Right renal pelvis (tissue), 4 donors: ENCODE measurements at places on chromosomes 2 and 18.
A peak's percentile ranks its signal among the peaks of the same experiment; 100 is the strongest.

- no peak for DNase-seq
Measured at GRCh38 chr2:154911729-154912128, 213.2 kb downstream of the KCNJ3 start.

DNA sequence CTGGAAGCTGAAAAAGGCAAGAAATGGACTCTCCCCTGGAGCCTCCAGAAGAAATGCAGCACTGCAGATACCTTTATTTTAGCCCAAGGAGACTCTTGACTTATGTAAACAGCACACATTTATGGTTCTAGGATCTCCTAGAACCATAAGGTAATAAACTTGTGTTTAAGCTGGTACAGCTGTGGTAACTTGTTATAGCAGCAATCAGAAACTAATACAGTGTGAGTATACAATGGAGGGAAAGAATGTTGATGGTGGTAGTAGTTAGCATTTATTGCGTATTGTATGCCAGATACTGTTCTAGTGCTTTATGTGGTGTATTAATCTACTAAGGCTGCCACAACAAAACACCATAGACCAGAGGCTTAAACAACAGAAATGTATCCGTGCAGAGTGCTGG is 40.6 kb downstream of the FOSL2 start:
- DNase-seq: no peak

DNA sequence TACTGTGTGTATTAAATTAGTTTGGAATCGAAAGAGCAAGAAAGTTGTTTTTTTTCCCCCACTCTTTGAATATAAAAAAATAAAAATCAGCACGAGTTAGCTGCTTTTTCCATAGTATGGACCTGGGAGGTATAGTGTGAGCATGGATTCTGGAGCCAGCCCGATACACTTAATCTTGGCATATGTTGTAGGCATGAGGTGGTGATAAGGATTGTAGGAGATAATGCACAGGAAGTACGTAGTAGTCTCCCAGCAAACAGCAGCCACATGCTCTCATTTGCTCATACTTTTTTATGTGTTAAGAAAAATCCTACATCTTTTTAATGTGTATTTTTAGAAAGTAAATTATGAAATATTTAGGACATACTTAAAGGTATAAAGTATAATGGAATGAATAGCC is 2.1 kb upstream of the DNAJC27 start:
- no peak for DNase-seq

- DNase-seq: no peak
Measured at GRCh38 chr2:185745864-185746859, 7.6 kb downstream of the FSIP2 start.

- DNase-seq: peak; percentile 63
Measured at GRCh38 chr2:152222975-152223637, 47.5 kb upstream of the STAM2 start.

- DNase-seq: no peak
Measured at GRCh38 chr2:168566974-168567665, 111.0 kb downstream of the CERS6 start.

- no peak for DNase-seq
Measured at GRCh38 chr2:9258501-9258900, 51.9 kb downstream of the ASAP2 start.

- DNase-seq: no peak
Measured at GRCh38 chr2:171316755-171317337, 116.9 kb downstream of the METTL8 start.

DNA sequence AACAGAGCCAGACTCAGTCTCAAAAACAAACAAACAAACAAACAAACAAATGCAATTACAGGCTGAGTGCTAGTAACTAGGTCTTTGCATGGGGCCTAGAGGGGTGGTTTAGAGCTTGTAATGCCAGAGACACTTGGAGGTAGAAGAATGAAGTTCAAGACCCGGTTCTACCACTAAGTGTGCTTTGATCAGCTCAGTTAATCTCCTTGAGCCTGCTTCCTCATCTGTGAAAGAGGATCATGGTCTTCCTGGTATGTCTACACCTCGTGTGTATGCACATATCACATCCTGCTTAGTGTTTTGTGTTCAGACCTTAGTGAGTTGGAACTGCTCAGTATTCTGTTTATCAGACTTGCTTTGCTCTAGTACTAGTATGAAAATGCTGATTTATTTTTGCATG is 4.8 kb upstream of the ATP6V1C2 start:
- no peak for DNase-seq

DNA sequence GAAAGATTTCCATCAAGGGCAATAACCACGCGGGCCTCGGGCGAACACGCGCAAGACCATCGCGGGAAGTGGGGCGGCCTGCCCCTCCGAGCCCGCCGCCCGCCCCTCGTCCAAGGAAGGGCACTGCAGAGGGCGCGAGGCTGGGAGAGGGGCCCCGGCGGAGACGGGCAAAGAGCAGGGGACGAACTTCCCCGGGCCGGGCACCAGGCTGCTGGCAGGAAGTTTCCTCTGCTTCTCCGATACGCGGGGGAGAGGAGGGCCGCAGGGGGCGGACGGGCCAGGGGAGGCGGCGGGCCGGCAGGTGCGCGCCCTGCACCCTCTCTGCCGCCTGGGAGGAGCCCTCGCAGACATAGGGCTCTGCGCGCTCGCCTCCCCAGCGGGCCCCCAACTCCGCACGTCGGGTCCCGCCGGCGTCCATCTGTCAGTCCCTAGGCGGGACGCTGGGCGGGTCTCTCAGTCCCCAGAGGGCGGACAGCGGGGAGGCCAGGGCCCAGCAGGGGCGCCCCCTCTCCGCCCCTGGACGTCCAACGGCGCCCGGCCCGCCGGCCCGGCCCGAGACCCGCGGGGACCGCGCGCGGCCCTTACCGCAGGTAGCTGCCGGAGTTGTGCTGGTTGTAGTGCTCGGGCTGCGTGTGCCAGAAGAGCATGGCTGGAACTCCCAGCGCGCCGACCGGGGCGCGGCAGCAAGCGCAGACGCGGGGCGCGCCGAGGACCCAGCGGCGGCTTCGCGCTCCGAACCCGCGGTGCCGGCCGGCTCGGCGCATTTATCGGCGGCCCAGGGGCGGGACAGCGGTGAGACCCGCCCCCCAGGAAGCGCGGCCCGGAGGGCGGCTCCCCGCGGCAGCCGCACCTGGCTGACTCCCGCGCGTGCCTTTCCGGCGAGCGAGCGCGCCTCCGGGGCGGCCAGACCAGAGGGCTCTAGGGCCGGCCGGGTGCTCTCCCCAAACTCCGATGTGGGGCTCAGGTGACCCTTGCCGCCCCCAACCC is at the start of gene TFCP2L1:
TSS of gene TFCP2L1 (minus strand) at position 740 of the 987 bp plus-strand sequence. CDS start at position 647, 93 bp downstream.
- peak; percentile 40 for DNase-seq

DNA sequence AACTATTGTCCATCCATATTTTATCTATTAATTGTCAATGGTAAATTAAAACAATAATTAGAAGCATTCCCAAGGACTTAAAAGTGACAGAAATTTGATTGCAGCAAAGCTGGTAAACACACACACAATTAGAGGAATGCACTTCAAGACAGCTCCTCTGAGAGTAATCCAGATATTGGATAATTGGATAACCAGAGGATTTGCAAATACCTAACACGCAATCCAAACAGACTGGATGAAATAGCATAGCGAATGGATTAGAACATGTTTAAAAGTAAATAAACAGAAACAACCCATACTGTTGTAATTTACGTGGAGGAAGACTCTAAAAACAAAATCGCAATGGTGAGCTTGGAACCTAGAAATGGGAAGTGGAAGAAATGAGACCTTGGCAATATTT is 239.8 kb downstream of the METTL4 start:
- no peak for DNase-seq

DNA sequence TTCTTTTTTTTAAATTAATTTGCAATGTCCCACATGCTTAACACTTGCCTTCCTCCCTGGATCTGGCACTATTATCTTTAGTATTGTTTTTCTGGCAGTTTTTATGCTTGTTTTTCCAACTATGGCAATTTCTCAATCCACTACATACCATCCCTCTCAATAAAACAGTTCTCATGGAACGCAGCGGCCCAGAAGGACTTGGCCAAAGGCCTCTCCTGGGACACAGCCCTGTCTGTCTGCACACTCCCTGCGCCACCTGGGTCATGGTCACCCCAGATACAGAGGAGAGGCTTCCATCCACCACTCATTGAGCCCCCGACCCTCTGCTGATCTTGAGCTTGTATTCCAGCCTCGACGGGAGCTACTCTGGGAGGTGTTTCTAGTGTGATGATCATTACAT is 91.2 kb downstream of the TWIST2 start:
- no peak for DNase-seq

DNA sequence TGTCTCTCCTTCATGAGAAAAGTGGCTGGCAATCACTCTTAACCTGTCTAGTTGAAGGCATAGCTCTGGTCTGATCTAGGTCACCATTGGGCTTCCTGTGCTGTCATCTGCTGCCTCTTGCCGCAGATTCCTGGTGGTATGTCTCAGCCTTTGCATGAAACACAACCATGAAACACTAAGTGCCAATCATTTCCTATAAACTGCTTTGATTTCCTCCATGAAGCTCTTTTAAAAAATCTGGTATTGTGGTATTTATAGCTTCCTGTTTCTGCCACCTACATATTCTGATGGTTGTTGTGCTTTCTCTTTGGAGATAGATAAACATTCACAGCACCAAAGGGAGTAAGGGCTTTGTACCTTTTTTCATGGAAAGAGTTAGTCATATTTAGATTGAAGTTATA is 120.0 kb upstream of the EPC2 start:
- DNase-seq: no peak

GRCh38 chr2:1965726-1966125 is 221.4 kb upstream of the PXDN start:
- DNase-seq: no peak

GRCh38 chr2:112757265-112757664 is 7.1 kb downstream of the CKAP2L start:
- DNase-seq: no peak

DNA sequence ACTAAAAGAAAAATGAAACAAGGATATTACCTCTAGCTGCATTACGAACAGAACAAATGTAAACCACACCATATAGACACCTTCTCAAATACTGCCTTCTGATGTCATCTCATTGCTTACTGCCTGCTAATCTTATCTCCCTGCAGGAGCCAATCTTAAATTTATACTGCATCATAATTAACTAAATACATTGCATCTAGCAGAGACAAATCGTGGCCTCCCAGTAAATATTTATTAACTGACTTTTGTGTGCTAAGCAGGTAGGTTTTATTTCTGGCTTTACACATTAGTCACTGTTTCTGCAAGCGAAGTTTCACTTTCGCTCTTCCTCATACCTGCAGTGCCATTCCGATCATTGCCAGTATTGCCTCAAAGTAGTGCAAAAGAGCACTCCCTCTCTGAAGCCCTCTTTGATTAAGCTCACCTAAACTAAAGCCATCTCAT is 67.5 kb downstream of the SPATS2L start:
- DNase-seq: no peak

GRCh38 chr18:60684843-60685513 is 312.4 kb upstream of the MC4R start:
- peak; percentile 8 for DNase-seq

DNA sequence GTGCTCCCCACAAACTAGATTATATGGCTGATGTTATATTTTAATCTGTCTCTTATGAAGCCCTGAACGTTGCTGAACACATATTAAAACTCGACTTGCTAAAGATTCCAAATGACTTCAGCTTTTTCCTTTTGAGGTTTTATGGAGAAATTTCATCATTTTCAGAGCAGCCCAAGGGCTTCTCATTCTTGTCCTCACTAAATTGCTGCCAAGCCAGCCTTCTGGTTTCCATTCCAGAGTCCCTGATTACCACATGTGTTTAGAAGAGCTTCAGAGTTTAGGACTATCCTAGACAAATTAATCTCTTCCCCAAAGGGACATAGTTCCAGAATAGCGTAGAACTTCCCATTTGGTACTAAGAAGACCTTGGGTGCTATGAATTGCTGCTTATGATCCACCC is 77.8 kb upstream of the CCDC195 start:
- no peak for DNase-seq

DNA sequence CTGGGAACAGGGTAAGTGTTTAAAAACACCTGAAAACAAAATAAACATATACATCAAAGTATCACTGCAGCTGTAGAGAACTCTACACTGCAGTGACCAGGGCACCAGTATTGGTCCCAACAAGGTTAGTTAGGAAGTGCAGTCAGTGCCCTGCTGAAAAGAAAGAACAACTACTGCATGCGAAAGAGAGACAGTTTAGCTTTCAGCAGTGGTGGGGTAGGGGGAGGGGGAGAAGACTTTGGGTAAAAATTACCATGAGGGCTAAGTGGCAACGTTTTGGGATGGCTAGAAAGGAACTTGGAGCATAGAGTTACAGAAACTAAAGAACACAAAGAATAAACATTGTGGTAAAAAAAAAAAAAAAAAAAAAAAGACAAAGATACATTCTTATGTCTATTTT is 112.1 kb downstream of the UPP2 start:
- DNase-seq: no peak

- no peak for DNase-seq
Measured at GRCh38 chr2:37993143-37993542, 68.1 kb downstream of the RMDN2 start.

- no peak for DNase-seq
Measured at GRCh38 chr18:59907660-59908059, 7.9 kb downstream of the PMAIP1 start.

DNA sequence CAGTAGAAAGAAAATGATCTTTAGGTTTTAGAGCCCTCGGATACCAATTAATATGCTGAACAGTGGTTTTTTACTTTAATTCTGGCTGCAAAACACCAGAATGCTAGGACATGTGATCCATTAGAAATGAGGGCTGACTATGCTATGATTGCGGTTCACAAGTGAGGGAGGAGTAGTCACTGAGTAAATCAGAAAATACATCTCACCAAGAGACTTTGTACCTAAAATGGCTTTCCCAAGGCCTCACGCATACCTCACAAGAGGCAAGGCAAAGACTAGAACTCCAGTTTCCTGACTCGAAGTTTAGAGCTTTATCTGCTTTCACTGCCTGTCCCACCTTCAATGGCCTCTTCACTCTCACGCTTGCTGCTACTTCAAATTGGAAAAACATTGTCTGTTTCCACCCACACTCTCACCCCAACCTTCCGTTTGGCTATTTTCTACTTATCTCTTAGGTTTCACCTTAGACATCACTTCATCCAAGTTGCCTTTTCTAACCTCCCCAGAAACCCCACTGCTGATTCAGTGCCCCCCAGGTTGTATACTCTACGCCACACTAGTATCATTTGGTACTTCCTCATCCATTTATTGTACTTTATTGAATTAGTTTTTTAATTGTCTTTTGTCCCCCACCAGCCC is 5.1 kb upstream of the MBD2 start:
- DNase-seq: no peak

- no peak for DNase-seq
Measured at GRCh38 chr18:43077510-43078308, 37.8 kb downstream of the RIT2 start.

DNA sequence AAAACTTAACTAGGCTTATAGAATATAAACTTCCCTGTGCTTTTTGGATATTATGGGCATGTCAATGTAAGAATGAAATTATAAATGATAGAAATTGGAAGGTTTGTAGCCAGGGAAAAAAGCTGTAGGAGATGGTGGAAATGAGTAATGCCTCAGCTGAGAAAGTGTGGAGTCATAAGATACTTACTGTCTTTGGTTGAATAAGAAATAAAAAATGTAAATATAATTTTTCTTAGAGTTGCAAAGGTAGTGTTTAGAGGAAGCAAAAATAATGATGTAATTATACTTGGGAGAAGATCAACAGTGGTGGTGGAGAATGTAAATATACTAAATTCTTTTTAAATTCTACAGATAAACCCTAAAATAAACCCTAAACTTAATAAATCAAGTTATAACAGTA is 26.2 kb upstream of the RND3 start:
- DNase-seq: no peak

- no peak for DNase-seq
Measured at GRCh38 chr2:10658914-10659257, 30.9 kb downstream of the NOL10 start.

GRCh38 chr2:238657132-238658053 is 190.5 kb upstream of the TWIST2 start:
- DNase-seq: no peak

GRCh38 chr2:222232372-222232771 is 66.4 kb downstream of the PAX3 start:
- no peak for DNase-seq
